Right cardiac atrium (tissue), 5 donors: ENCODE measurements at places on chromosomes 12 and 14. TPM values are rescaled to one million over a fixed set of nuclear protein-coding genes. Genes with fewer than 3 reads are reported as not detected.

The LMNTD1 gene
- total RNA-seq = 0.78 TPM

The LRRK2 gene
- 16.8 TPM for total RNA-seq

DNA sequence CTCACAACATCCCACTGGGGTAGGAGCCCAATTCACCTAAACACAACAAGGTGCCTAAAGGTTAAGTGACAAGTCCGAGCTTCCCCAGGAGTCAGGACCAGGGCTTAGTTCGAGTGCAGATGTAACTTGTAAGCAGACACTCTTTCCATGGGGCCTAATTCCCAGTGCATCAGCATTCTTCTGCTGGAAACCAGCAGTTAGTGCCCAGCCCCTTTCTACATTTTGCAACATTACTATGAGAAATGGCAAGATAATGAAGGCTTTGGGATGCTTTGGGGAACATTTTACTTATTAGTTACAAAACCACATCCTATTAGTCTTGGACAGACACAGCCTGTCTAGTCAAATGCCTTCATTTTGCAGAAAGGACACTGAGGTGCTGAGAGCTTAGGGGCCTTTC, 179.8 kb downstream of the CALM1 start:
- no peak for DNase-seq

The TAS2R46 gene
- total RNA-seq = 0.26 TPM

DNA sequence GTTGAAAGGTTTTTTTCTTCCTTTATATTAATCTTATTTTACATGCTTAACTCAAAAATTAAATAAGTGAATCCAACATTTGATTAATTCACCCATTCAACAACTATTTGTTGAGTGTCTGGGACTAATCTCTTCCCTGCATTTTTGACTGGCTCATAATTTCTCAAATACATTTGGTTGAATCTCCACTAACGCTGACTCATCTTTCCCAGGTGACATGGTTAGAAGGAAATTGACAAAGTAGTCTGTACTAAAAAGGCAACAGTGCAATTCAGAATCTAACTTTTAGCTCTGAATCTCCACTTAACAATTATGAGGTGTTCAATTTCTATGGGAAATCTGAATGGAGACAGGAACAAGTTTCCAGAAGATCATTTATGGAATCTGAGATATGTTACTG, 88.9 kb downstream of the LIN7A start:
- DNase-seq = no peak

GRCh38 chr12:27274706-27275105, 30.6 kb downstream of the STK38L start:
- DNase-seq = no peak

DNA sequence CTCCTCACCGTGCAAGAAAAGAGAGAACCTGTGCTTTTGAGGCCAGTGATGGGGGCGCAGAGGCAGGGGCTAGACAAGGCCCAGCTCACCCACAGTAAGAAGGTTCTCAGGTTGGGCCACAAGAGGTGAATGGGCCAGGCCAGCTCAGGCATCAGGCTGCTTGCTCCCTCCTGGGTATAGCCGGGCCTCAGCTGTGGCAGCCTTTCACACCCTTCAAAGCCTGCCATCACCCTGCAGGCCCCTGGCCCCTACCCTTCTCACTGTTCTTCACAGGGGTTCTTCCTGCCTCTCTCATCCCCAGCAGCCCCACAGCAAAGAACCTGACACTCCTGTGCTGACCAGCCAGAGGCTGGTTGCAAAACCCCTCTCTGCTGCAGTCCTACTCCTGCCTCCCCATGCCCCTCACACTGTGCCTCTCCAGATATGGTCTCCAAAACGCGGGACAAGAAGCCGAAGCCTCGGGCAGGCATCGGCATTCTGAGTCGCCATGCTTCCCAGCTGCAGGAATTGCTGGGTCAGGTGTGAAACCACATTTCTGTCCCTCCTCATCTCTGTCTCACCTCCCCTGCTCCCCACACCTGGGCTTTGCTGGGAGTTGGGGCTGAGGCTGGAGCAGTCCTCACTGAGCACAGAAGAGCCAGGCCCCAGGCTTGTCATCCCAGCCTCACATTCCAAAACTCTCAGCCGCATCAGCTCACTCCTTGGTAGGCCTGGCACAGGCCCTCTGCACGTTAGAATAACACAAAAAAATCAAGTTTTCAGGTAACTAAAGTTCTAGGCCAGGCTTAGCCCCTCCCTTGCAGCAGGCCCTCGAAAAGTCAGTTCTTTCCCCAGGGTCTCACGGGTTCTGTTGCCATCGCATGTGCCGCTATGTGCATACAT, 6.9 kb upstream of the FAIM2 start:
- DNase-seq = no peak

DNA sequence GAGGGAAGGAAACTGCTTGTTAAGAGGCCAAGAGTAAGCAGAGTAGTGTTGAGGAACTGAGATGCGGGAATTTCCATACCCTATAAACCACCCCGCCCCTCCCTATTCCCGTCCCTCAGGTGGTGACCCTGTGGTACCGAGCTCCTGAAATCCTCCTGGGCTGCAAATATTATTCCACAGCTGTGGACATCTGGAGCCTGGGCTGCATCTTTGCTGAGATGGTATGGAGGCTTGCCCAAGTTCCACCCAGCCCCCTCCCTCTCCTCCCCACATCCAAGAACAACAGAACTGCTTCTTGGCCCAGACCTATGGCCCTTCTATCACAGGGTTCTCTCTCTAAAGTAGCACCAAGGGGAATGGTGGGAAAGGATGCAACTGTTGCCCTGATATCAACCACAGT, 2.7 kb downstream of the CDK2 start:
- no peak for DNase-seq

DNA sequence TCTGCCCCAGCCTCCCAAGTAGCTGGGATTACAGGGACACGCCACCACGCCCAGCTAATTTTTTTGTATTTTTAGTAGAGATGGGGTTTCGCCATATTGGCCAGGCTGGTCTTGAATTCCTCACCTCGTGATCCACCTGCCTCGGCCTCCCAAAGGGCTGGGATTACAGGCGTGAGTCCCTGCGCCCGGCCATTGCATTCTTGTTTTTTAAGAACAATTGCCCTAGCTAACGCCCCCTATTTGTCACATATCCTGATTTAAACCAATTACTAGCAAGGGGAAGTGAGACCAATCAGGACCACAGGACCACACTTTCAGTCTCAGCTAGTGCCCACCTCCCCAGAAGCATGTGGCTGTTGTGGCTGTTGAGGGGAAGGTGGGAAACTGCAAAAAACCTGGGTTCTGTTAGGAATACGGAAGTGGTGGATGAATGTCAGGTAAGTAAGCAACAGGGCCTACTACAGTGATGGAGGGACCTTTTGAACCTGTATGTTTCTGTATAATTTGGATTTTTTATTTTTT, 37.8 kb upstream of the NFYB start:
- no peak for DNase-seq

- DNase-seq = no peak
Measured at GRCh38 chr12:39958377-39958776, 147.5 kb downstream of the SLC2A13 start.

DNA sequence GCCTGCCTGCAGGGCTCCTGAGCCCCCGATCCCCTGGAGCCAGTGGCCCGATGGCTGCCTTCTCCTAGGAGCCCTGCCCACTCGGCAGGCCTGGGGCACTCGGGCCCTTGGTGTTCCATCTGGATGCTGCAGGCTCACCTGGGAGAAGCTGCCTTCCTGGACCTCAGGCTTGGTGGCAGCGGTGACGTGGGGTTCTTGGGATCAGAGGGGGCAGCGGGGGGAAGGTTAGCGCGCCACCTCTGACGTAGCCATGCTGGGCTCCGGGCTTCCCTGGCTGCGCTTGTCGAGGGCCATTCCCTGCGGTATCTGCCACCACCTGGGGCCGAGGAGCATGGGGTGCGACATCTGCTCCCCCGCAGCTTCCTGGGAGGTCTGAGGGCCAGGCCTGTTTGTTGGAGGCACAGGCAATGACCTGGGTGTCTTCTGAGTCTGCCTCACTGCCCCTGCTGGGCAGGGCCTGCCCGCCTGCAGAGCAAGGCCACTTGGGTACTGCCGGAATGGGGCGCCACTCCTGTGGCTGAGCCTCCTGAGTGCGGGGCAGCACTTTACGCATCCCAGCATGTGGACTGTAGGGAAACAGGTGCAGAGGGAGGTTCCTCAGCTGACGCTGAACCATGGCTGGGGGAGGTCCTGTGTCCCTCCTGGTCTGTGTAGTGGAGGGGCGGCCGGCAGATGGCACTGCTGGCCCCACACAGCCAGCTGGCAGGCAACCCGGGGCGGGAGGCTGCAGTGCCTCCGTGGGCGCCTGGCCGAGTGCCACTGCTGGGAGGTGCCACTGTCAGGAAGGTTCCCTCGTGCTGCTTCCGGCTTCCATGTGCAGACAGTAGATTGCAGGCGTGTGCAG, 20.3 kb downstream of the MTA1 start:
- peak; percentile 62 for DNase-seq

- no peak for DNase-seq
Measured at GRCh38 chr14:99909513-99910064, 116.4 kb downstream of the EML1 start.

DNA sequence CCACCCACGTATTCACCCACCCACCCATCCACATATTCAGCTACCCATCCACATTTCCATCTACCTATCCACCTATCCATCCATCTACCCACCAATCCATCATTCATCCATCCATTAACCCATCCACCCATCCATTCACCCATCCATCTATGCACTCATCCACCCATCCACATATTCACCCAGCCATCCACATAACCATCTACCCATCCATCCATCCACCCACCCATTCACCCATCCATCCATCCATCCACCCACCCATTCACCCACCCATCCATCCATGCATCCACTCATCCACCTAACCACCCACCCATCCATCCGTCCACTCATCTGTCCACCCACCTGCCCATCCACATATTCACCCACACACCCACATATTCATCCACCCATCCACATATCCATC, 70.5 kb downstream of the LGMN start:
- no peak for DNase-seq

DNA sequence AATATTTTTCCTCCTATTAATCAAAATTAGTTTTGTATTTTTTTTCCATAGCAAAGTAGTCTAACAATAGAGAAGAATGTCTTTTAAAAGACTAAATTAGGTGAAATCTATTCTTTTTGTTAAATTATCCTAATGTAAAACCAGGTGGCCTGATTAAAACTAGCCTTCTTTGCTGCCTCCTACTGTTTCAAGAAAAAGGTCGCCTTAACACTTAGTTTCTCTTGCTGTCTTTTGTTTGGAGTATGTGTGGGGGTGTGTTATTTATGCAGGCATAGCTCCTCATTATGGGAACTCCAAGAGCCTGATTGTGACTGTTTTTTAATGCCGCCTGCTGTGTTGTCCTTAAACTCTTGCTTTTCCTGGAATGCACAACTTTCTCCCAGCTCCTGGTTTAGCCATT, 855.3 kb downstream of the DIO2 start:
- no peak for DNase-seq

The CCND2 gene
- total RNA-seq = 211 TPM

The CAPS2 gene
- total RNA-seq = 18.2 TPM

DNA sequence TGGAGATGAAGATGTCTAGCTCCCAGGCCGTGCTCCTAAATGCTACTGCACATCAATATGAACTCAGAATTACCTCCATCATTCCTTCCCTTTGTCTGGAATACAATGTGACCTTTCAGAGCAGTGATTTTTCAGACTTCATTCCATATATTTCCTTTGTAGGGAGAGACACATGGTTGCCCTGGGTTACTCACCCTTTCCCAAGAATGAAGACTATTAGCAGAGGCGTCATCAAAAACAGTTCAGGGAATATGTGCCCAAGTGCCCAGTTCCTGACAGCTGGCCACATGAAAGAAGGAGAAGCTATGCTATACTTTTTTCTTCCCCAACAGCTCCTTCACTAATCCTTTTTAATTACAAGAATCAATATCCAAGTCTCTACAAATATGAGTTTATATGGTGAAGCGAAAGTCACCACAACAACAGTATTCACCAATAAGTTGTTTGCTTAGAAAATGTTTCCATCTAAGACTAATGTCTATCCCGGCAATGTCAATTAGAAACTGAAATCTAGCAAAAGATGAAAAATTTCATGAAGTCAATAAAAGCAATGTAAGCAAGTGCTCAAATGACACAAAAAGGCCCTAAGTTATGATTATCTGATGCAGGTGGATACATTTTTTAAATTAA, 17.8 kb downstream of the NELL2 start:
- DNase-seq = no peak
